DMS 273 treated with DMSO at 0.1 percent for 48 hours (cell line): ENCODE measurements at places on chromosomes 6 and 20.

GRCh38 chr6:20919677-20920385 lies 385.6 kb downstream of the CDKAL1 start:
- DNase-seq: no peak

GRCh38 chr20:52572687-52573086 lies 381.1 kb upstream of the ZFP64 start:
- no peak for DNase-seq

- DNase-seq: no peak
Measured at GRCh38 chr6:35473075-35473849, 5.1 kb downstream of the RPL10A start.

DNA sequence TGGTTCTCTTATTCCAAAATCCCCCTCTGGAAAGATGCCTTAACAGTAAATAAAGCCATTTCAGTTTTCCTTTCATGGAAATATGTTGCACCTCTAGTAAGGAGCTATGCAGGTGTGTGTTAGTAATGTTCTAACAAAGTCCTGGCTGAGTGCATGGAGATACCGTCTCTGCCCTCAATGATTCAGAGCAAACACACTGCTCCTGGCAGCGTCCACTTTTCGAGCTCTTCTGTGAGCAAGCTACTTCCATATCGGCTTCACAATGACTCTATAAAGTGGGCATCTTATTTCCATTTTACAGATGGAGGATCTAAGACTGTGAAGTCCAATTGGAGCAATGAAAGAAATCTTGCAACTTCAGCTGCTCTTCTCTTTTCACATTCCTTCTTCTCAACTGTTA lies 3.1 kb downstream of the KLHL32 start:
- no peak for DNase-seq

DNA sequence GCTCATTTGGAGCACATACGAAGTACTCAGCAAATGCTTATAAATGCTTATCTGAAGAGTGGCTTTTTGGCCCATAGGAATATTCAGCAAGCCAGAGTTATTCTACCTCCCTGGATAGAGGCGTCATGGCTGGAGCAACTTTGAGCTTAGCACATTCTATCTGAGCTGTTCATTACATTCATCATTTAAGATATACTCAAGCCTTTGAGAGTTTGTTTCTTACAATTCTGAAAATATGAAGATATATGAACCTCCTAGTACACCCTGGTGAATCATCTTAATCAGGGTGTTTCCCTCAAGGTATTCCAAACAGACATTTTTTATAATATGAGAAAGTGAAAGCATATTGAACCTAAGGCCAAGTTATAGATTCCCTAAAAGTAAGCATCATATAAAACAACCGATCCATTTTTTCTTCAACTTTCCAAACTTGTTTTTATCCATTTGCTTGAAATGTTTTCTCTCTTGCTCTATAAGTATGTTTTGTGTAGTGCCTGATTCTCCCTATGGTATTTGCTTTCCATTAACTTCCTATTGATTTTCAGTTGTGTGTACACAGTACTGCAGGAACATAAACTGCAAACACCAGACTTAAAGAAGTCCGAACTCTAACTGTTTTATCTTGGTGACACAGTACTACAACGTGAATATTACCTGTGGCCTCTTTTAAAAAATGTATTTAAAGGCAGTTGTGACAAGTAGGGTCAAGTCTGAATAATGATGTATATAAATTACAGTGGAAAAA lies 139.7 kb upstream of the PTPRK start:
- DNase-seq: no peak

- DNase-seq: no peak
Measured at GRCh38 chr20:62494537-62494936, 18.7 kb upstream of the GATA5 start.

GRCh38 chr6:155528982-155529453 lies 73.4 kb upstream of the NOX3 start:
- no peak for DNase-seq

DNA sequence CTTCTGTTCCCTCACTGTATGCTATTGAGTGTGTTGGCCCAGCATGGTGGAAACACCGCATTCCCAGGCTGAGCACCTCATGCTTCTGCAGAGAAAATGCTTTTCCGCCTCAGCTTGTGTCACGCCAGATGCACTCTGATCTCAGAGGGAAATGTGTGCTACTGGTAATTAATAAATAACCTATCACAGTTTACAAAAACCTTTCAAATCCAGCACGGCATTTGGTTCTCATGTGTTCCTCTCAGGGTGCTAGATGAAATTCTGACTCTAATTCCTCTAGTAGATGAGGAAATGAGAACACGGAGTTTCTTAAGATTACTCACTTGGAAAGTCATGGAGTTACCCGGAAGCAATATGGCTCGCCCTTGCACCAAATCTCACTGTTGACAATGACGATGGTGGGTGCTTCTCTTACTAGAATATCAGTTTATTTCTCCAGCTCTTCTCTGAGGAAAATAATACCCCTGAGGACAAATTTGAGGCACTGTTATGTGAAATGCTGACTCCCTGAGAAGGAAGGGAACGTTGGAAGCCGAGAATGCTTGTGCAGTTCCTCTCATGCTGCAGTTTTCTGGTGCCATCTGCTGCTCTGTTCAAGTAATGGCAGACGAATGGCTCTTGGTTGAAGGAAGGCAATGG lies 116.6 kb downstream of the RNF144B start:
- DNase-seq: peak; percentile 17

- DNase-seq: peak; percentile 97
Measured at GRCh38 chr6:138499303-138500018, at the start of gene NHSL1. NHSL1 (minus strand) TSS chr6:138499494; CDS start chr6:138499290, 204 bp downstream.

DNA sequence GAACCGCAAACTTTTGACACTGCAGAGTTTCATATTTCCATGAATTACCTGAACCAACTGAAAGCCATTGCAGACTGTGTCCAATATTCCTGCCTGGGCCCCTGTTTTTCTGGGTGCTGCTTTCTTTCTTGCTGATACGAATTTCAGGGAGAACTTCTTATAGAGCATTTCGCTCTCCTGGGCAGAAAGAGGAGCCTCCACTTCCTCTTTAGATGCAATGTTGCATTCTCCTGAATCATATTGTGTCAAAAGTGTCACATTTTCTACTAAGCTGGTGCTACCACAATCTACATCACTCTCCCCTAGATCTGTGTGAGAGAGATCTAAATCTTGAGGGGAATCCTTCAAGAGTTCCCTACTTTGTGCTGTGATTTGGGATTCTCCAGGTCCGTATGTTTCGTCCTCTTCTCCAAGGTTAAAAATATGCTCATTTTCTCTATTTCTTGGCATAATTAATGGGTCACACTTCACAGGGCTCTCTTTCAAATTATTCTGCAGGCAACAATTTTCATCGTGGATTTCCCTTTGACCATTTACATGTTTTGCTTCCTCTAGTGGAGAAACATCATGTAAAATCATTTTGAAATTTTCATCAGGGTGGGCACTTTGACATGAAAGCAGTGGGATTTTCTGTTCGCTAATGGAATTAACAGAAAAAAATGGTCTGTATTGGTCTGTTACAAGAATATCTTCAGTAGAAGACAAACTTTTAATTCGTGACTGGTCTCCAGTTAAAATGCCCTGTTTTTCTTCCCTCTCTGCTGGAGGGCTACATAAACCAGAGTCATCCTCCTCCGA lies 102.3 kb downstream of the DST start:
- no peak for DNase-seq

- no peak for DNase-seq
Measured at GRCh38 chr6:108169464-108170331, 3.9 kb downstream of the NR2E1 start.
